NCI-H774 (cell line): ENCODE measurements at places on chromosomes 12 and 14.

DNA sequence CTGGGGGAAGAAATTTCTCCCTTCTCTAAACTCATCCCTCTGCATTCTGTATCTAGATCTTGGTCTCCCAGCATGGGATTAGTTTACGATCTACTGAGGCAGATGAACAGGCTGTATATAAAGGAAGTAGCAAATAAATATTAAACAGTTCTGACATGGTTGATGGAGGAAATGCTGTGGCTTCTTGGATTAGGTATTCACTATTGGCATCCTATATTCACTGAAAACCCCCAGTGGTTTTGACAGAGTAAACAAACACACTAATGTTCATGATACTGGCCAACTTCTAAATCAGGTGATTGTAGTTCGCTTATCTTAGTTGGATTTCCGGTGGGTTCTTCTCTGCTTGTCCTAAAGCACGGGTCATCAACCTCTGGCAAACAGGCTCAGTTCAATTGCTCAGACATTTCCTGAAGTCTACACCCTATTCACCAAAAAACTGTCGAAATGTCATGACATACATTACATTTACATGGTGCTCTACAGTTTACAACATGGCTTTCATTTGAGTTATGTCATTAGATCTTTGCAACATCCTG, 433.9 kb downstream of the EGLN3 start:
- no peak for DNase-seq

DNA sequence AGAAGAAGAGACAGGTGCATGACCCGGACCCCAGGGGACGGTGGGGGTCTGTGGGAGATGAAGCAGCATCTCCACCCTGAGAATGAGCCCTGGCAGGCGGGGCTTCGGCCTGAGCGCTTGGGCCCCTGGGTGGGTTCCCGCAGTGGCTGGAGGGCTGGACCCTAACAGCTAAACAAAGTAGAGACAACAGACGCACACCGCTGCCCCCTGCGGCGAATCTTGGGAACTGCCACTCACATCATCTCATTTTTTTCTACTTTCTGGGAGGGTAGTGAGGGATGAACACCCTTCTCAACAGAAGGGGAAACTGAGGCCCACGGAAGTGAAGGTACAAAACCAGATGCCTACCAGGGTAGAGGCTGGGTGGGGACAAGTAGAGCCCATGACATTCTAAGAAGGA, 104.7 kb downstream of the RFLNA start:
- DNase-seq = no peak

DNA sequence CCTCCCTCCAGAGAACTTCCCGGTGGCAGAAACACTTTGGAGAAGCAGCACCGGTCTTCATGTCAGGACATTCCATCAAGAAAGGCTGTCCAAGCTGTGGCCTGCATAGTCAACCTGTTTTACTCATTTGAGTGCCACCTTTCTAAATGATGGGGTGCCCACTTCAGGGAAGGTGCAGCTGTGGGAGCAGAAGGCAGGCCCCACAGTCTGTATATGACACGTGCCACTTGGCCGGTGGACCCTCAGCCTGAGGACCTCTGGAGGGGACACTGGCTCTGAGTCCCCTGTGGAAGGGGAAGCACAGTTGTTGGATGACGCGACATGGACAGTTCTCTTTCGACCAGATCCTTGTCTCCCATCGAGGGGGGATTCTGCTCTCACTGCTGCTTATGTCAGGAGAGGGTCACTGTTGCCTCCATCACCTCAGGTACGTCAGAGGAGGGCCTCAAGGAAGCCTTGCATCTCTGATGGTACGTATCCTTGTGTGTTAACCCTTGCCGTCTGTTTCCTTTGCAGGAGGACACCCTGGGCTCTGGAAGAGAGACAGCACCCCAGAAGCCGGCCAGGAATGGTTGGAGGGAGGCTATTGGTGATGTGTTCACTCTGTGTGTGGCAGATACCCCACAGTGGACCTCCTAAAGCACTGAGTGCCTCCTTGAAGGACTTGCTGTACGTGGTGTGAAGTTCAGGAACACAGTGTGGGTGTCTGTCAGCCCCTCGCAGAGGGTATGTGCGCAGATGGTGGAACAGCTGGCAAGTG, 132.1 kb upstream of the RTL1 start:
- no peak for DNase-seq

DNA sequence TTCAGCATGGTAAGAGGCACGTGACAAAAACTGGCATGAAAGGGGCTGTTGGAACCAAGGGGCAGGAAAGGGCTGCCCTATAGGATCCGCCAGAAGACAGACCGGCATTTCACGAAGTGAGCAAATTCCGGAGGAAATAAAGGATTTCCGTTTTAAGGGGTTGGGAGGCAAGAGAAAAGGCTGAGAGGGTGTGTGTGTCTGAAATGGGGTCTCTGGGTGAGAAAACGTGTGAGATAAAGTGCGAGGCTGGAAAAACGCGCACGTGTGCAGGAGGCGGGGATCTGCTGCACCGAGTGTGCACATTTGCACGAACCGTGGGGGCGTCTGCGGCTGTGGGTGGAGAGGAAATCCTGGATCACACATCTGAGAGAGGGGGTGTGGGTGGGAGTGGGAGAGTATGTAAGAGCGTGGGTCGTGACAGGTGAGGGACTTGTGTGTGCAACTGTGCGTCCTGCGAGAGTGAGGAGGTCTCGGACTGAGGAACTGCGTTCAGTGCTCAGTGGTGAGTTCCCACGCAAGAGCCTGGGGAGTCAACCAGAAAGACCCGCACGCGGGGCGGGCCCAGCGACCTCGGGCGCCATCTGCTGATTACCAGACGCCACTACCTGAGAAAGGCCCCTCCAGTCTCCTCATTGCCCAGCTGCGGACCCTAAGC, 37.0 kb upstream of the P2RX7 start:
- DNase-seq = peak; percentile 15

GRCh38 chr12:108234158-108234557, 105.0 kb downstream of the CMKLR1 start:
- no peak for DNase-seq

GRCh38 chr12:104578453-104578852, 121.7 kb downstream of the CHST11 start:
- DNase-seq = no peak

DNA sequence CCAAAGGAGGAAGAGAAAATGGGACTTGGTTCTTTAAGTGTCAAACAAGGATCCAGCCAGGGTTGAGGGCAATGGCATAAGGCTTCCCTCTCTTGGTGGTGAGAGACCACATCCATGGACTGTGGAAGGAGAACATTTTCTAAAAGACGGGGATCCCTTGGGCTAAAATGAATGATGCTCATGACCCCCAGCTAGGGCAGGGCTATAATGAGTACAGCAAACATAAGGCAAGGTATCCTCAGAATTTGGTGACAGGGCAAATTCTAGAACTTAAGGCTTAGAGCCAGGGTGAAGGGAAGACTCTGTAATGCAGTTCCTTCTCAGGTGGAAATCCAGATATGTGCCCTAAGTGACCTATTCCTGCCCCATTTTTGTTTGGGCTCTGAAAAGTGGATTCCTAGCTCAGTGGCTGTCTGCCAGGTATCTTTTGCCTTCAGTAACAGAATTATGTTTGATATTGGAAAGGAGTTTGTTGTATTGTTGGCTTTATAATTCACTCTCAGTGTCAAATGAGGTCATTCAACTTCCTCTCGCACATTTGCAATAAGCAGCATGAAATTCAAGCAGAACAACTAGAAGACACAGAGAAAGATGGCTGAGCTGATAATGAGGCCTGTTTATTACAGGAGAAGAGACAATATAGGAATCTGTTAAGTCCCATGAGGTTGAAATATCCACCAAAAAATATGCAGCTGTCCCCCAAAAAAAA, 76.8 kb downstream of the DAD1 start:
- DNase-seq = no peak

DNA sequence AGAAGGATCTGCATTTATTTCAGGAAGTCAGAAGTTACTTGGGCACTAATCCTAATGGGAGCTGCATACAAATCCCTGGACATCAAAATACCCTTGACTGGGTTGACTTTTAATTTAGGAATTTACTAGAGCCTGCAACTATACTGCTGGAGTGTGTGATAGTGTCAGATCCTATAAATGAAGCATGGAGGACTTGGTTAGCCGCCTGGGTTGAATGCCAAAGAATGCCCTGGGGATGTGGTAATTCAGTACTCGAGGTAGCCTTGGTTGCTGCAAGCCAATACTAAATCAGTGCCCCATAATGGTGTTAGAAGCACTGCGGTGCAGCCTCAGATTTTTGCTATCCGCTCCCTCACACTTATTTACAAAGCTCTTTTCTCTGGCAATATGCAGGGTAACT, 184.9 kb downstream of the CAPZA3 start:
- no peak for DNase-seq

GRCh38 chr12:107661830-107662229, 23.8 kb upstream of the PWP1 start:
- no peak for DNase-seq

GRCh38 chr12:96766232-96766631, 140.8 kb upstream of the NEDD1 start:
- DNase-seq = no peak

GRCh38 chr14:35708062-35708461, 101.0 kb downstream of the RALGAPA1 start:
- DNase-seq = no peak

DNA sequence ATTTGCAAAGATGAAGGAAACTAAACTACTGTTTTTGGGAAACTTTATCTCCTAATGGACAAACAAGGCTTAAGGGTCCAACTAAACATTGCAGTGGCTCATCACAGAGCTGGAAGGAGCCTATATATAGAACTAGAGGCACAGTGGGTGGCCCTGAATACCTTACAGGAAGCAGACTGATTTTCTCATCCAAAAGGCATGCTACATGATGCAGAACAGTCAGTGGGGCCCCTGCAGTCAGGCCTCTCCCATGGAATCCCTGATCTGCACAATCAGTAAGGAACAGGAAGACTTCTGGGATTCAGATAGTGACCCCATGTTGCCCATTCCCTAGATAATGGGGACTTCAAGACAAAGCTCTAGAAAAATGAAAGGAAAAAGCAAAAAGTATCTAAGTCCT, 1.9 kb upstream of the LLPH start:
- DNase-seq = no peak

DNA sequence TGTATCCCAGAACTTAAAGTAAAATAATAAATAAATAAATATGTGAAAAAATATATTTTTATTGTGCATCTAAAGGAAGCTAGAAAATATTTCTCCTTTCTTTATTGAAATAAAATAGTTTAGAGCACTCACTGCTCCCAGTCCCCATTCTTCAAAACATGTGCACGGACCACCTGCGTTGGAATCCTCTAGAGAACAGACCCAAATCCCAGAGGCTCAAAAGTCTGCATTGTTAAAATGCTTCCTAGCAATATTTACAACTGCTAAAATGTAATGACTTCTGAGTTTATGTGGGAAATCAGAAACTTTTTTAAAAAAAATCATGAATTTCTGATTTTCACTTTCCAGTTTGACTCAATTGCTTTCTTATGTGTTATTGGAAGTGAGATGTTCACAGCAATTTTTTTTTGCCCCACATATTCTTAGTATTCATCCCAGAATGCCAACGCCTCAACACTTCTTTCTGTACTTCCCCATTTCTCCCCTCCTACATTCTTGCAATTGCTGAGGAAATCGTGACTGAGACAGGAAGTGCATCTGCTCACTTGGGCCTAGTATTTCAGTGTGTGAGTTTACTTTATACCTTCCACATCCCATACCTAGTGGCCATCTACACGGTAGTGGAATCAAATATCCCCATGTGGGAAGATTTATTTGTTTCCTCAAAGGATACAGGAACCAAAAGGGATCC, 116.0 kb upstream of the FLRT2 start:
- DNase-seq = no peak

DNA sequence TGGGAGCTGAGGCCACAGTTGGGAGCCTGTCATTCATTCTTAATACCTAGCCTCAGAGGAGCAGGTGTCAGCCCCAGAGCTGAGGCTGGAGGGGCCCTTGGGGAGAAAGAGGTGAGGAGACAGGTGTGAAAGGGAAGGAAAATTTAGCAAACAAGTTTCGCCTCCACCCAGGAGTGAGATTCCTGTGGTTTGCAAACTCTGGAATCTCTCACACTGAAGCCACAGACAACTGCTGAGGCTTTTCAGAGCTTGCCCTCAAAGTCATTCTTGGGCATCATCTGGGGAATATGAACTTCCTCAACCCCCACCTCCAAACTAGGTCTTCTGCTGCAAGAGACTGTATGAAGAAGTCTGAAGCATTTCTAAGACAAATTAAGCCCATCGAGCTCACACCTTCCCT, 589.5 kb upstream of the TBX3 start:
- no peak for DNase-seq

DNA sequence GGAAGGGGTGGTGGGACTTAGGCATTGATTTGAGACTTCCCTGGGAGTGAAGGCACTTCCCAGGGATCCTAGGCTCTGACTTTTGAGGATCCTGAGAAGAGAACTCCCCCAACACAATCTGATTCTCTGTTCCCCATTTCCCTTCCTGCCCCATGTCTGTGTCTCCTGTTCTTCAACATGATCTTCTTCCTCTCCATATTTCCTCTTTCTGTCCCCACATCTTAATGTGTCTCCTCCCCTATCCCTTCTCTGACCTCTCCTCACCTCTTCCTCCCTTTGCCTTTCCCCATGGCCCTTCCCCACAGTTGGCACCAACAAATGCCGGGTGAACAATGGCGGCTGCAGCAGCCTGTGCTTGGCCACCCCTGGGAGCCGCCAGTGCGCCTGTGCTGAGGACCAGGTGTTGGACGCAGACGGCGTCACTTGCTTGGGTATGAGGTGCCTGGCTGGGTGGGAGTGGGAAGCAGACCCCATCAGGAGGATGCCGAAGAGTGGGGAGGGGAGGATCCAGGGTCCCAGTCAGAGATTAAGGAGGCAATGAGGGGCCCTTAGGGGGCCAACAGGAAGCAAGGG, 15.2 kb upstream of the LRP1-AS start:
- no peak for DNase-seq

- DNase-seq = no peak
These were observed 17.4 kb downstream of the TAMALIN start for GRCh38 chr12:52023976-52024688.
